Fibroblast of skin of left quadriceps (primary cell): ENCODE measurements at places on chromosomes 2 and 18.

- no peak for DNase-seq
These were observed 12.1 kb downstream of the DOCK10 start for GRCh38 chr2:225030203-225030602.

- DNase-seq, result no peak
These were observed 5.7 kb upstream of the DCC start for GRCh38 chr18:52334307-52334706.

DNA sequence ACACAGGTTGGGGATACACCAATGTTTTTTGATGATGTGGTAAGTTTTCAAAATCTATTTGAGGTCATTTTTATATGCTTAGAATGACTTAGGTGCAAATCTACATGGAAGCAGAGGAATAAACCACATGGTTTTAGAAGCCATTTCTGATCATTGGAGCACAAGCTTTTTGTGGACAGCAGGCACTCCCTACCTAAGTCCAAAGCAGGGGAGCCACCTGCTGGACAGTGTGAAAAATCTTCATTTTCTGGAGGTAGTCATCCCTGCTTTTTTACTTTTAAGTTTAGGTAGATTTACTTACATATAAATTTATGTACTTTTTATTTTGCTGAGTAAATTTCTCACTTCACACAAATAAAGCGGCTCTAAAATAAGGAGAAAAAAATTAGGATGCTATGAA lies 323.2 kb downstream of the PLCL1 start:
- peak; percentile 35 for DNase-seq

GRCh38 chr2:164456619-164457018 lies 164.7 kb downstream of the GRB14 start:
- no peak for DNase-seq

DNA sequence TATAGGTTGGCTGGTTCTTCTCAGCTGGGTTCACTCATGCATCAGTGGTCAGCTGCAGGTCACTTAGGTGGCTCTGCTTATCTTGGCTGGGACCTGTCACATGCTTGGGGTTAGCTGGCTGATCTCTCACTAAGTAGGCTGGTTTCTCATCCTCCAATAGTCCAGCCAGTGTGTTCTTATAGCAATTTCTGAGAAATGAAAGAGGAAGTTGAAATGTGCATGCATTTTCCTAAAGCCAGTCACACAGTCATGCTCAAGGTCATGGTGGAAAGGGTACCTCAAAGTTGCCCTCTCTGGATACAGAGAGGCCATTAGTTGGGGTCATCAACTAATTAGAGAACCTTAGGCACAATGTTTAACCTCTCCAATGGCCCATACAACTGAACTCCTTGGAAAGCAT lies 64.4 kb downstream of the KLHL29 start:
- DNase-seq, result no peak

GRCh38 chr2:52072949-52073348 lies 1041.0 kb upstream of the NRXN1 start:
- DNase-seq, result no peak

DNA sequence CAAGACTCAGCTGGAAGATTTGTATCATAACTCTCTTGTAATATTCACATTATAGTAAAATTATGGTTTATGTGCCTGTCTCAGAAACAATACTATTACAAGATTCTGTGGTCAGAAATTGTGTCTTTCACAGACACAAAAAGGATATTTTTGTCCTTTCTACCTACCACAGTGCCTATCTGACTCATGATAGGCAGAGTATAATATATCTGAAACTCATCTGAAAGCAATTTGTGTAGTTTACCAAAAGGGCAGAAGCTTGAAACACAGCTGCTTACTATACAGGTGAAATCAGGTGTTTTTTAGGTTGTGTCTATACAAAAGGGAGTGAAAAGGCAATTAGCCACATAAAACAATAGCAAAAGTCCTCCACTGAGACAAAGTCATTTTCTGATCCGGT lies 10.9 kb downstream of the TMEM200C start:
- no peak for DNase-seq

DNA sequence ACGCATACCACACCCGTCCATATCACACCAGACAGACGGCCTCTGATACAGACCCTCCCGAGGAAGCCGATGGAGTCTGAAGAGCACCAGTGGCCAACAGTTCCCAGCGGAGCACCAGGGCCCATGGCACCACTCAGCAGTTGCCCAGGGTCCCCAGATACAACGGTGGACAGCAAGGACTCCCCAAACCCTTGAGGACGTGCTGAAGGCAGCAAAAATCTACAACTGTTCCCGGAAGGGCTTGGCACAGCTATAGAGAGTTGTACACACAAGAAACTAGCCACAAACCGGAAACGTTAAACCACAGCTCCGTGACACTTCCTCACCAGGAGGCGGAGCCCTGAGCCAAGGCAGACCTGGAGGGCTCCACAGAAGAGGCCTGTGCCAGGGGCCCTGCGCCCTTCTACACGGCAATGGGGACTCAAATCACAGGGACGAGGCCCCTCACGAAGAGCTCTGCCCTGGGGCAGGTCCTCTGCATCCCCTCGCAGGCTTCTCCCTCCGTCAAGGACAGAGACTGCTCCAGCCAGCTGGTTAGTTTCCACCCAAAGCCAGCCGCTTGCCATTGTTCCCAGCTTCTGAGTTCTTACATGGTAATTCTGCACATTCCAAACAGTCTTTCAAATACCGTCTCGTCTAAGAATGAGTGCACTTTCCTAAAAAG lies 133.4 kb downstream of the HDAC4 start:
- peak; percentile 69 for DNase-seq

- no peak for DNase-seq
These were observed 110.0 kb upstream of the KLF7 start for GRCh38 chr2:207275779-207276178.

DNA sequence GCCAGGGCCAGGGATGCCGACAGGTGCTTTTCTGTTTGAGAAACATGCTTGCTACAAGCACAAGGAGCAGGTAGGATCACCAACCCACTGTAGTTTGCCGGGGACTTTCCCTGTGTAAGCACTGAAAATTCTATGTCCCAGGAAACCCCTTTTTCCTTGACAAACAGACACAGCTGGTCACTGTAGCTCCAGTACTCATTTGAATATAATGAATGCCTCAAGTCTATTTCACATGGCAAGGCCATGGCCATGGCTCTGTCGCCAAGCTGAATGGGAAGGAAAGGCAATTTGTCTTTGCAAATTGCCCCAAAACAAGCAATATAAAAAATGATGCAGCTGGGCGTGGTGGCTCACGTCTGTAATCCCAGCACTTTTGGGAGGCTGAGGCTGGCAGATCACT lies 49.6 kb upstream of the IGFBP2 start:
- no peak for DNase-seq

DNA sequence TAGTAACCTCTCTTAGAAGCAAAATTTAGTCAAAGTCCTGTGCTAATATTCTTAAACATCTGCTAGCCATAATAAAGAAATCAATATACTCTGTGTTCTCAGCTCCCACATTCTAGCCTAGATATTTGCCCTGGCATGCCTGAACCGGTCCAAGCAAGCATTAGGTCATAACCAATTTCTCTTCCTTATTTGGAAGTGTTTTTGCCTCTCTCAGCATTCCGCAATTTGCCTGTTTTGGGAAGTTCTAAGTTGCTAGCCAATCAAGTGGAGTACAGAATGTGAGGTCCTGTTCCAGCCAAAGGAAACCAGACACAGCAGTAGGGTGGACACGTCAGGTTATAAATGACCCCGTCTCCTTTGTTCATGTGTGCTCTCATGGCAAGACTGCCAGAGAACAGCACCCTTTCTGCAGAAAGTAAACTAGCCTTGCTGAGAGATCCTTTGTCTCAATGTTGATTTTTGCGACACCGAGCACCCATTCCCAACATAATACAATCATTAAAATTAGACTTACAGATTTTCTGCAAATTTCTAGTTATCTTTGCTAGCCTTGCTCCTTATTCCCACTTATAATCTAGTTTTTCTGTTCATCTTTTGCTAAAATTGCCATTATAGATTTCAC lies 13.0 kb upstream of the SULT1C4 start:
- DNase-seq, result no peak

DNA sequence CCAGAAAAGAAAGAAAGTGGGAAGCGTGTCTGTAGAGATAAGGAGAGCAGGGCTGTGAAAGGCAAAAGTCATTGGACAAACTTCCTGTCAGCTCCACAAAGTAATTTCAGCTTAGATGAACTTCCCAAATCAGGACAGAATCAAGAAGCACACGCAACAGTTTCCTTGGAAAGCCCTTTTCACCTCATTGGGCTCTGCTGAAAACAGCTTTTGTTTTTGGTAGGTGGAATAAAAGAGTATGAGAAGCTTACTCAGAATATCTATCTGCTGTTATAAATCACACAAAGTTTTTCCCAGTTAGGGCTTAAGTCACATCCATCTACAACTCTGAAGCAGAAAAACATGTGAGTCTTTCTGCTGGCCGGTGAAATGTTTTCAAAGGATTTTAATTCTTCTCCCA lies 42.4 kb upstream of the EFEMP1 start:
- no peak for DNase-seq

GRCh38 chr18:12278741-12279682 lies 24.9 kb downstream of the CIDEA start:
- DNase-seq, result peak; percentile 93

GRCh38 chr2:229586012-229586411 lies 128.3 kb downstream of the DNER start:
- no peak for DNase-seq

DNA sequence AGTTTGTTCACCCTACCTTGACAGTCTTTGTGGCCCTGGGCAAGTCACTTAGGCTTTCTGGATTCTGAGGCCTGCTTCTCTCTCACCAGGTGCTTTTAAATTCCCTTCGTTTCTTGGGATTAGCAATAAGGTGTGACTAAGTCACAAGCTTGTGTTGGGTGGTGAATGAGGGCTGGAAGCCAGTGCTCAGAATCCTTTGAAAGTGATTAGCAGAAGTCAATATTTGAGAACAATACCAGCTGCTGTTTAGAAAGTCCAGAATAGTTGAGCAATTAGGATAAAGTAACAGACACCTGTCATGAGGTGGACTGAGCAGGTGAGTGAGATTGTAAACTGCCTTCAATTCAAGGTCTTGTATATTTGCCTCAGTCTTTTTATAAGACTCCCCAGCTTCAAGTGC lies 19.3 kb upstream of the MGAT5 start:
- DNase-seq, result no peak

DNA sequence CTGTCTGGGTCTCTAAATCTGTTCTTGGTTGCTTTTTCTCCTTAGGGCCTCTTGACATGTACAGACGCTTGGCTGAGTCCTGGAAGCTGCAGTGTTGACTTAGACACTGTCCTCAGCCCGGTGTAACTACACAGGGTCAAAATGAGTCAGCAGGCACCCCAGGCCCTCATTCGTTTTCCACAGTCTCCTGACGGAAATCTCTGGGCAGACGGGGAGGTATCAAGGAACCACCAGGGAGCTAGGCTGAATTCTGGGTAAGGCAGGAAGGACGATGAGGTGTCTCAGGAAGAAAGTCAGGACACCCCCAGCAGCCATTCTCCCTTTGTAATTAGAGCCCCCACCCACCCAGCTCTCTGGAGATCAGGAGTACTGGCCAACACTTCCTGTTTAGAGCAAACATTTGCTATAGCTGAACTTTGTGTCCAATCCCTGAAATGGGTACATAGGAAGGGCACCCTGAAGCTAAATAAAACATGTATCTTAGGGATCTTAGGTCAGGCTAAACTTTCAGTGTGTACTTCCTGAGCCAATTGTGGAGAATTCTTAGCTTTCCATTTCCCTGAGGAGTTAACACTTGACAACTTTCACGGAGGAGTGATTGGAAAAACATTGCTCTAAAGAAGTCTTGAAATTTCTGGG lies 23.9 kb upstream of the EPAS1 start:
- no peak for DNase-seq

GRCh38 chr18:36450264-36450663 lies 152.8 kb downstream of the FHOD3 start:
- no peak for DNase-seq

GRCh38 chr2:238425979-238426567 lies 654 bp upstream of the ASB1 start:
- DNase-seq, result peak; percentile 67

DNA sequence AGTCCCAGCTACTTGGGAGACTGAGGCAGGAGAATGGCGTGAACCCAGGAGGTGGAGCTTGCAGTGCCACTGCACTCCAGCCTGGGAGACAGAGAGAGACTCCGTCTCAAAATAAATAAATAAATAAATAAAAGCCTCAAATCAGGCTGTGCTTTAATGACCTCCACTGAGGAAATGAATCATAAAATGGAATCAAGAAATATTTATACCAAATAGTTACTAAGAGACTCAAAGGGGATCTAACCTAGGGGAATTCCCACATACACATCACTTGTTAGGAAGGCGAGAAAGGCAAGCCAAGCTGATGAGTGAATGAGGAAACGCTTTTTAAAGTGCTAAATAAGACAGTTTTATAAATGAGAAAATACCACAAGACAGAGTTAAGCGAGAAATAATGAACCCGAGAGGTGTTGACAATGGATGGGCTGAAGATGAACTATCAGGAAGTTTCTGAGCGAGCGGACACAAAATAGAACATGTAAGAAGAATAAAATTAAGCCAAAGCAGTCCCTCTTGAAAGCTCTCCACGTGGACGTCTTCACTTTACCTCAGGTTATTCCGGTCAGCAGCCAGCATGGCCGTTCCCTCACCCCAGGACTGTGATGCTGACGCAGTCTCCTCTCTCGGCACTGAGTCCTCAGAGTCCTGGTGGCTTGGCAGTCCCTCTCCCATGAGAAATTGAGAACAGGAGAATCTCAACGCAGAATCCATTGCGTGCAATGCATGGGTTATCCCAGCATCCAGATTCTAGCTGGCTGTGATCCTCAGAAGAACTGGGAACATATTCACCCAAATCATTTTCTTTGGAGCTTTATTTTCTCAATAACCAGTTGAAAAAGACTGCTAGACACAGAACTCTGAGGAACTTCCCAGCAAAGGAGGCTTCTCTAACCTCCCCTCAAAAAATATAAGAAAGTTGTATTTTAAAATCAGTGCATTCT lies 22.3 kb downstream of the PXDN start:
- DNase-seq, result peak; percentile 83

DNA sequence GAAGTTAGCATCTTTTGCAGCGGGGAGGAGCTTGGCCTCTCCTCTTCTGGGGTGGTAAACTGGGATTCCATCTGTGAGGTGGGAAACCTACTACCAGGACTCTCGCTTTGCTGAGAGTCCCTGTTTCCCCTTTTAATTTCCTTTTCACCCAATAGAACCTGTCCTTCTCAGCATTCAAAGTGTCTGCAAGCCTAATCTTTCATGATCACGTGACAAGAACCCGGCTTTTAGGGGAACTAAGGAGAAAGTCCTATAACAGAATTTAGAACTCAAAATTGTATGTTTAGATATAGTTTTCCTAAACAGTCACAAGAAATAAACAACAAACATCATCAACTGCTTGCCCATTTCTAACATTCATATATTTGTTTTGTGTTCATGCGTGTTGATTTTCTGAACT lies 103.6 kb upstream of the CDH19 start:
- no peak for DNase-seq

DNA sequence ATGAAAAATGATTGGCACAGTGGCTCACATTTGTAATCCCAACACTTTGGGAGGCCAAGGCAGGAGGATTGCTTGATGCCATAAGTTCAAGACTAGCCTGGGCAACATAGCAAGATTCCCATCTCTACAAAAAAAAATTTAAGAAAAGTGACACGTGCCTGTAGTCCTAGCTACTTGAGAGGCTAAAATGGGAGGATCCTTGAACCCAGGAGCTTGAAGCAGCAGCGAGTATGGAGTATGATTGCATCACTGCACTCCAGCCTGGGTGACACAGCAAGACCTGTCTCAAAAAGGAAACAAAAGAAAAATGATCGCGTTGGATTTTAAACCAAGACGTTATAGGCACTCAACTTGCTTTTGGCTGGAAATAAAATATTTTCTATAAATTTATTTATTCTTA lies 37.8 kb upstream of the CREB1 start:
- no peak for DNase-seq

- no peak for DNase-seq
These were observed 8.4 kb upstream of the NTSR2 start for GRCh38 chr2:11678306-11678960.
